ENCODE measurements at places on chromosomes 2 and 18.

GRCh38 chr2:101113441-101114267, 37.5 kb downstream of the TBC1D8 start:
- DNase-seq = no peak

DNA sequence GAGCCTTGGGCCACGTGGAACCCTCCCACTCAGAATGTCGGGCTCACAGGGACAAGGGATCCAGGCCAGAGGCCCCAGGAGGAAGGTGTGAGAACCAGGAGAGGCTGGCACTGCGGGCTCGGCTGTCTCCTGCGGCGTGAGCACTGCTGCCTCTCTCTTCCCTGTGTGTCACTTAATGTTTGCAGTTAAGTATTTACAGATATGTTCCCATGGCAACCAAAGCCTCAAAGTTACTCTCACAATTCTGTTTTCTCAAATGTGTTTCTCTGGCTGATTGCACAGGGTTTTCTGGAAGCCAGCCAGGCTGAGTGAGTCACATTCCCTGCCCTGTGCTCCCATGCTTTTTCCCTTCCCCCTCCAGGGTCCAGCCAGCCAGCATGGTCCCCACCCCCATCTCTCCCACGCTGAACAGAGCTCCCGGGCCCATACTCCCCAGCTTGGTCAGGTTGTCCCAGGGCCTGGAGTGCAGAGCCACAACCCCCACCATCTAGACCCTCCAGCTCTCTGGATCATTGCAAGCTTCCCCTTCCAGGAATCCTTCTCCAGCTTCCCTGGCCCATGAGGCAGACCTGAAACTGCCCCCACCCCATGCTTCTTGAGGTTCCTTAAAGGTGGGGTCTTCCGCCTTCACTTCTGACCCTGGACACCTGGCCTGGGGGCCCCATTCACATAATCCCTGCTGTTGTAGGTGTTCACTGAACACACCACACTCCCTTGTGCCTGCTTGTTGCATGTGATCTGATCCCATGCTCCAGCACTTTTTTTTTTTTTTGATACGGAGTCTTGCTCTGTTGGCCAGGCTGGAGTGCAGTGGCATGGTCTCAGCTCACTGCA, 265.9 kb downstream of the CELF4 start:
- DNase-seq = peak; percentile 92

GRCh38 chr2:150403457-150403856, 84.0 kb downstream of the RND3 start:
- DNase-seq = no peak

- no peak for DNase-seq
Measured at GRCh38 chr2:168773719-168774521, 28.5 kb upstream of the NOSTRIN start.

DNA sequence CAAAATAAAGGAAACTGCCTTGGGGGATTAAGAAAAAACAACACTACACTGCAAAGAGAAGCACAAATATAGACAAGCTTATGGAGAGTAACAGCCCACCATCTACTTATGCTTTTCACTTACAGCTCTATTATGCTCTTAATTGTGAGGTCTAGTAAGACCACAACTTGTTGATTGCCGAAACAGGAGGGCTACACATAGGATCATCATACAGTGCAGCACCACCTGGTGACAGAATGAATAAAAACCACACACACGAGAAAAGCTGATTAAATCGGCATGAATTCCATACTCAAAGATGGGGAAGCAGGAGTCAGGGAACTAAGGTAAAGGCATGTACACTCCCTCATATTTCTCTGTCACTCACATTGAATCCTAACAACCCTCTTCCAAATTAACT, 259.2 kb downstream of the IKZF2 start:
- DNase-seq = no peak
